ENCODE measurements at places on chromosomes 6 and 20.

DNA sequence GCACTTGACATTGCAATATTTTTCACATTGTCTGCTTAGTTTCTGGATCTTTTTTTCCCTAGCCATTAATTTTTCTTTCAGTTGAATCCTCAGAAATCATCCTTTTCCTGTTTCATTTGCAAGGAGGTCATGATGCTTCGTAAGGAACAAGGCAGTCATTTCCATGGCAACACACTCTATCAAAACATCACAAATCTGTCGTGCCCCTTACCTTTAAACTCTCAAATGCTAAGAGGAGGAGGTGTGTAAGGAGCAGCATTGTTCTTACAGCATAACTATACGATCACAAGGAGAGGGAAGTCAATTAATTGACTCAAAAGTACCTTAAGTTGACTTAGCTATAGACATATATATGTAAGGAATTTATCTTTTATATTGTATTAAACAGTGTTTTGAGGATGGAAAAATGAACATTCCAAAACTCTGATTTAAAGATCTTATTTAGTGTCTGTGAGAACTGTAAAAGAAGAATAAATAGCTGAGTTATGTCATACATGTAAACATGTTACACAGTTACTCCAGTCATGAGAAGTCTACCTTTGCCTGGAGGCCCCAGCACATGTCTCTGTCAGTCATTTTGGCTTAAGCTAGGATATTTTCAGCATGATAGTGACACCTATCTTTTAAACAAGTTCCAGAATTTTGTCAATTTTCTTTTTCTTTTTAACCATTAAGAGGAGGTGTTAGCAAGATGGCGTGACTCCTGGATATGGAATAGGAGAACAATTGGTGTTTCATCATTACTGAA, 41.6 kb downstream of the CDKAL1 start:
- DNase-seq, result no peak

- no peak for DNase-seq
Observed at GRCh38 chr6:26271668-26272024, 93.4 kb upstream of the BTN3A2 start.

- no peak for DNase-seq
Observed at GRCh38 chr20:62088258-62089127, 22.8 kb upstream of the TAF4 start.

DNA sequence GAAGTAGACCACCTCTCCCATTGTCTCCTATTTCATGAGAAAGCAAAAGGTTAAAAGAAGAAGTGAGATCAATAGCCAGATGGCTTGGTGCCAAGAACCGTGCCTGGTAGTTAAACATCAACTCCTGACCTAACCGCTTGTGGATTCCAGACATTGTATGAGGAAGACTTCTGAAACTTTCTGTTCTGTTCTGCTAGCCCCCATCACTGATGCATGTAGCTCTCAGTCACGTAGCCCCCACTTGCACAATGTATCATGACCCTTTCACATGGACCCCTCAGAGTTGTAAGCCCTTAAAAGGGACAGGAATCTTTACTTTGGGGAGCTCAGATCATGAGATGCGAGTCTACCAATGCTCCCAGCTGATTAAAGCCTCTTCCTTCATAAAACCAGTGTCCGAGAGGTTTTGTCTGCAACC, 301.2 kb downstream of the RNGTT start:
- DNase-seq, result no peak

DNA sequence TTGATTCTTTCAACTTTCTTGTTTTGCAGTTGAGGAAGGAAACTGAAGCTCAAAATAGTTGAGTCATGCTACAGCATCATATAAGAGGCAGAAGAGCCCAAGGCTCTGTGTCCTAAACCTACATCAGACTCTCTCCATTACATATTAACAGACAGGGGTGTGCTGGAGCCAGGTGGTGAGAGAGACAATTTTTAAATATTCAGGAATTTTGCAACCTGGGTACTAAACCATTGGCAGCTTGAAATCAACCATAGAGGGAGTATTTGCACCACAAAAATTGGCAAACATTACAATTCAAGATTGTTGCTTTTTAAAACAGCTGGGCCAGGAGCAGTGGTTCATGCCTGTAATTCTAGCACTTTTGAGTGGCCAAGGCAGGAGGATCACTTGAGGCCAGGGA, 65.8 kb upstream of the SOX4 start:
- DNase-seq, result no peak

GRCh38 chr6:20789162-20789561, 254.9 kb downstream of the CDKAL1 start:
- DNase-seq, result no peak

GRCh38 chr20:34578521-34578920, 20.0 kb downstream of the MAP1LC3A start:
- no peak for DNase-seq

GRCh38 chr6:155786528-155786927, 330.9 kb upstream of the NOX3 start:
- DNase-seq, result no peak

- no peak for DNase-seq
Observed at GRCh38 chr6:6680526-6680925, 92.0 kb downstream of the LY86 start.

GRCh38 chr6:136039185-136039584, 187.7 kb downstream of the PDE7B start:
- no peak for DNase-seq
